NCI-H1105 (cell line): ENCODE measurements at places on chromosomes 5 and 9.

DNA sequence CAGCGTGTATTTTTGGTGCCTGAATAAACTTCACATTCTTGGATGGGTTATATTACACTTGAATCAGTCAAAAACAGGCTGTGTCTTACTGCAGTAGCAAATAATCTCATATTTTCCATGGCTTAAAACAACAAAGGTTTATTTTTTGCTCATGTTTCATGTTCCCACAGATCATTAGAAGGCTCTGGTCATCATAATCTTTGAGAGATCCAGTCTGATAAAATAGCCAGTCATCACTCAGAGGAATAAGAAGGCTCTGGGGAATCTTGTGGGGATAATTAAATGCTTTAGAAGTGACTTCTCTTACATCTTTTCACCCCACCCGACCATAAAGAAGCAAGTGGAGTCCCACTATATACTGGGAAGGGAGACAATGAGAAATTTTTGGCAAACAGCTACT lies 417.7 kb downstream of the PSAT1 start:
- DNase-seq, result no peak

DNA sequence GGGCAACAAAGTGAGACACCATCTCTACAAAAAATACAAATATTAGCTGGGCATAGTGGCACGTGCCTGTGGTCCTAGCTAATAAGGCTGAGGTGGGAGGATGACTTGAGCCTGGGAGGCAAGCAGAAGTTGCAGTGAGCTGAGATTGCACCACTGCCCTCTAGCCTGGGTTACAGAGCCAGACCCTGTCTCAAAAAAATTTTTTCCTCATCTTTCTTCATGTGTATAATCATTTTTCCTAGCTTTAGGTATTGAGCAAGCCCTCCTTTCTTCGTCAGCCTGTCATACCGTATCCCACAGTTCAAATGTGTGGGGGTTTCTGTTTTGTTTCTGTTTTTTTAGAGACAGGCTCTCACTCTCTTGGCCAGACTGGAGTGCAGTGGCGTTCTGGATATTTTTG lies 41.3 kb downstream of the EHMT1 start:
- no peak for DNase-seq

- no peak for DNase-seq
Measured at GRCh38 chr5:78610636-78611035, 37.9 kb downstream of the LHFPL2 start.

GRCh38 chr9:120839146-120839545 lies 3.6 kb downstream of the PSMD5 start:
- no peak for DNase-seq

- DNase-seq, result no peak
Measured at GRCh38 chr5:83636156-83636555, 84.5 kb downstream of the HAPLN1 start.

DNA sequence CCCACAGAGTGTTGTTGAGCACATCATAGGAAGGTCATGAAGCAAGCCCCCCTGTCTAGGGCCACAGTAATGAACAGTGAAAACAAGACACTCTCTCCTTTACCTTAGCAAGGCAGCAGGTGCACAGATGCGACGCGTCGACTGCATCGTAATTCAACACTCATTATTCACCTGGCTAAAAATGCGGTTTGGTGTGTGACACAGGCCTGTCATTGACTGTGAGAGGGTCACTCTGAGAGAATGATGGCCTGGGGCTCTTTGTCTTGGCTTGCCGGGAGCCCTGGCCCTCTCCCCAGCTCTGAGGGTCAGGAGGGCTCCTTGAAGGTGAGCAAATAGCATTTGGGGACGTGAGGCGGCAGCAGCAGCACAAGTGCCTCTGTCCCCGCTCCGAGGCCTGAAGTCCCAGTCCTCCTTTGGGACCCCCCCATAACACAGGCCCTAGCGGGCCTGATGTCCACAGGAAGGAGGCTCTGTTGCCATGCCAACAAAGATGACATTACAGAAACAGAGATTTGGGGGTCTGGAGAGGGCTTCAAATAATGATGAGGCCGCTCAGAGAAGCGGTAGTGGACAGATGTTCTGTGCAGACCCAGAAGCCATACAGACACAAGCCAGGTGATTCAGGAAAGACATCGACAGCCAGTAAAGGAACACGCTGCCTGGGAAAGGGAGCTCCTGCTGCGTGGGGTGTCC lies 46.7 kb downstream of the SHB start:
- DNase-seq, result no peak

GRCh38 chr9:134658378-134658955 lies 16.9 kb downstream of the COL5A1 start:
- DNase-seq, result no peak

DNA sequence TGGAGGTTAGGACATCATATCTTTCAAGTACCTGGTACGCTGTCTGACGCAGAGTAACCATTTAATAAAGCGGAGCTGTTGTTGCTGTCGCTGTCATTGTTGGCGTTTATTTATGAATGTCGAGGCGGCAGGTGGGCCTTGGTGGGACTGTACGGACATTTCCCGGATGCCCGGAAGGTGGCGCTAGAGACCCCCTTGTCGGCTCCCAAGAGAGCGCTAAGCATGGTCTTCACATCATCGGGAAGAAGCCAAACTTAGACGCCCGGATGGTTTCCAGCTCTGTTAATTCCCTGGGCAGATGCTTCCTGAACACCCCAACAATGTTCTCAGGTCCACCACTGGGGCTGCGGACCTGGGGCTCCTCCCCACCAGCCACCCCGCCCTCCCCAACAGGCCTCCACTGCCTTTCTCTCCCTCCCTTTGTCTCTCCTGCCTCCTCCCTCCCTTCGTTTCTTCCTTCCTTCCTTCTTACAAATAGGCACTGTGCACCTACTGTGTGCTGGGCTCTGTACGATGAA lies 54.1 kb downstream of the DUSP1 start:
- DNase-seq, result peak; percentile 44

DNA sequence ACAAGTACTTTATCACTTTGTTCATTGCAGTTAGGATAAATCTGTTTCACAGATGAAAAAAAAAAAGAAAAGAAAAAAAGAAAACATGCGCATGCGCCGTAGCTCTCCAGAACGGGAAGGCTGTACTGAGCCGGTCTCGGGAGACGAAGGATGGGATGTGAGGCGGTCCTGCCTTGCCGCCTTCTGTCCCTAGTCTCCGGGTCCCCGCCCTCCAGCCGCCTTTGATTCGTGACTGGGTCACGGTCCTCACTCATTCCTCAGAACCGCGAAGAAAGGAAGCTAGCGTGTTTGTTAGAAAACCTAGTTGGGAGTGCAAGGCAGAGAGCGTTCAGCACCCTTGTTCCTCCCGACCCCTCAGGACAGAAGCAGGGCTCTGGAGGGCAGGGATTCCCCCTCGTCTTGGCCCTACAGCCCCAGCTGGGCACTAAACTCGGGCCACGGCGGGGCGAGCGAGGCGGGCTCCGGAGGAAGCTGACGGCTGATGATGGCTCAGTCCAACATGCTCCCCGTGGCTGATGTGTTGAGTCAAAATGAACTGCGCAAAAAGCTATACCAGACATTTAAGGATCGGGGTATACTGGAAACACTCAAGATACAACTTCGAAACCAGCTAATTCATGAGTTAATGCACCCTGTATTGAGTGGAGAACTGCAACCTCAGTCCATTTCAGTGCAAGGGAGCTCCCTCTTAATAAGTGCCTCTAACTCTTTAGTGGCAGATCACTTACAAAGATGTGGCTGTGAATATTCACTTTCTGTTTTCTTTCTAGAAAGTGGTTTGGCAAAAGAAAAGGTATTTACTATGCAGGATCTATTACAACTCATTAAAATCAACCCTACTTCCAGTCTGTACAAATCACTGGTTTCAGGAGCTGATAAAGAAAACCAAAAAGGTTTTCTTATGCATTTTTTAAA lies 40.0 kb downstream of the CPLANE1 start:
- no peak for DNase-seq

- DNase-seq, result no peak
Measured at GRCh38 chr5:124593952-124594351, 152.5 kb downstream of the ZNF608 start.

GRCh38 chr5:56858777-56859442 lies 43.6 kb downstream of the MAP3K1 start:
- DNase-seq, result no peak

DNA sequence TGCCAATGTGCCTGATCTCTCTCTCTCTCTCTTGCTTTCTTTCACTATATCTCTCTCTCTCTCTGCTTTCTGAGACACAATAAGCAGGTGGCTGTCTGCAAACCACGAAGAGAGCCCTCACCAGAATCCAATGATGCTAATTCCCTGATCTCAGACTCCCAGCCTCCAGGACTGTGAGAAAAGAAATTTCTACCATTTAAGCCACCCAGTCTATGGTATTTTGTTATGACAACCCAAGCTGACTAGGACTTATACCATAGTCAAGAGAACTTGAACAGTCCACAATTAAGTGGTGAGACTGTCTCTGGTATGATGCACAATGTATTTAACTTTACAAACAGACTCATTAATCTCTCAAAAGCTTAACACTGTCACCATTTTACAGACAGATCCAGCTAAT lies 67.0 kb downstream of the NFIB start:
- DNase-seq, result no peak

GRCh38 chr9:108666240-108666784 lies 189.5 kb downstream of the ACTL7B start:
- DNase-seq, result no peak

DNA sequence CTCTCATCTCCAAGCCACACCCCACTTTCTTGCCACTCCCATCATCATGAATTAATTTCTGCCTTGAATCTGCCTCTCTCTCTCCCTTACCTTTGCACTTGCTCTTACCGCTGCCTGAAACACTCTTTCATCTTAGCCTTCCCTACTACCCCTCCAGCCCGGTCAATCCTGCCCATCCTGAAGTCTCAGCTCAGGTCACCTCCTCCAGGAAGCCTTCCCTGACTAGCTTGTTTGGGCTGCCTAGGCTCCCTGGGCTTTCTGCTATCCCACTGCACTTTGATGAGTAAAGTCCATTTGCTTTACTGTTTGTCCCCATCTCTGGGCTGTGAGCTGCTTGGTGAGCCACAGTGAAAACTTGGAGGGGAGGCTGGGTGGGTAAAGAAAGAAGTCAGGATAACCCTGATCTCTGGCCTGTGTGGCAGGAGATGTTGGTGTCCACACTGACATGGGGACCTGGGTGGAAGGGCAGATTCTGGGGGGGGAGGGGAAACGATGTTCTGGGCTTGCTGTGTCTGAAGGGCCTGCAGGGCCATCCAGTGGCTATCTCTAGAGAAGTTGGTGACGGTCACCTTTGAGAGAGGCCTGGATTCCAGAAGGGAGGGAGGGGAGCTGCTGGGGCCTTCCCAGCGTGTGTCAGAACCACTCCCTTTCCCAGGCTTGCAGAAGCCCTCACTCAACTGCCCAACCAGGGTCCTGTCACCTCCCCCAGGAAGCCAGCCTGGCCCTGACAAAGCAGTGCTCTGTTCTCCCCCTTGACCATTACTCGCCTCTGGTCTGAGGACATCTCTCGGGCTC lies 75.0 kb upstream of the DAB2IP start:
- DNase-seq, result no peak
